AG09309 (cell line): ENCODE measurements at places on chromosomes 7 and 10.
A peak's percentile ranks its signal among the peaks of the same experiment; 100 is the strongest.

- peak; percentile 87 for DNase-seq
Measured at GRCh38 chr10:112461029-112461887, 14.2 kb downstream of the VTI1A start.

GRCh38 chr10:110735620-110736027 is 91.5 kb downstream of the RBM20 start:
- no peak for DNase-seq

DNA sequence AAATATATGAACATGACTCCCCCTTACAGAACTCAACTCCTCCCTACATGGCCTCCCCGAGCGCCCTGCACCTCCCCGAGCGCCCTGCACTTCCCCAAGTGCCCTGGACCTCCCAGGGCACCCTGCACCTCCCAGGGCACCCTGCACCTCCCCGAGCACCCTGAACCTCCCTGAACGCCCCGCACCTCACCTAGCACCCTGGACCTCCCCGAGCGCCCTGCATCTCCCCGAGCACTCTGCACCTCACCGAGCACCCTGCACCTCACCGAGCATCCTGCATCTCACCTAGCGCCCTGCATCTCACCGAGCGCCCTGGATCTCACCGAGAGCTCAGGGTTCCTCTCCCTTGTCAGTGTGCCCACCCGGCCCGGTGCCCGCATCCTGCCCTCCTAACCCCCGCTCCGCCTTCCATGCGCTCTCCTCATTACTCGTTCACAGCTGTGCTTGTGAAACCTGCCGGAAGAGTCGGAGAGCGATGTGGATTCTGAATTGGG is 134.3 kb downstream of the ACTR3B start:
- DNase-seq: no peak

DNA sequence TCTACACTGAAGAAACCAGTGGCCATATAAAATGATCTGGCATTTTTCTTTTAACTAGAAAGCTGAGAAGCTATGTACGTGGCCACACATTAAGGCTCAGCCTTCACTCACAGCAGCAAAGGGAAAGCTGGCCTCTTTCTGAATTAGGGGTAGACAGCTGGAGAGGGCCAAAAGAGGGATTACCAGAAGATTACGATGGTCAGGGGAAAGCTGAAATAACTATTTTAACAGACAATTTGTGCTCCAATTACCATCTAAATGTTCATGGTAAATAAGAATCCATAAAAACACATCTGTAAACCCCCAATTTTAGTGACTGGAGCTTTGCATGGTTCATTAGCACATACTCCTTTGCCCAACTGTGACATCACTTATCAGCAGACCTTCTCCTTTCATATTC is 314.3 kb downstream of the HPSE2 start:
- no peak for DNase-seq

DNA sequence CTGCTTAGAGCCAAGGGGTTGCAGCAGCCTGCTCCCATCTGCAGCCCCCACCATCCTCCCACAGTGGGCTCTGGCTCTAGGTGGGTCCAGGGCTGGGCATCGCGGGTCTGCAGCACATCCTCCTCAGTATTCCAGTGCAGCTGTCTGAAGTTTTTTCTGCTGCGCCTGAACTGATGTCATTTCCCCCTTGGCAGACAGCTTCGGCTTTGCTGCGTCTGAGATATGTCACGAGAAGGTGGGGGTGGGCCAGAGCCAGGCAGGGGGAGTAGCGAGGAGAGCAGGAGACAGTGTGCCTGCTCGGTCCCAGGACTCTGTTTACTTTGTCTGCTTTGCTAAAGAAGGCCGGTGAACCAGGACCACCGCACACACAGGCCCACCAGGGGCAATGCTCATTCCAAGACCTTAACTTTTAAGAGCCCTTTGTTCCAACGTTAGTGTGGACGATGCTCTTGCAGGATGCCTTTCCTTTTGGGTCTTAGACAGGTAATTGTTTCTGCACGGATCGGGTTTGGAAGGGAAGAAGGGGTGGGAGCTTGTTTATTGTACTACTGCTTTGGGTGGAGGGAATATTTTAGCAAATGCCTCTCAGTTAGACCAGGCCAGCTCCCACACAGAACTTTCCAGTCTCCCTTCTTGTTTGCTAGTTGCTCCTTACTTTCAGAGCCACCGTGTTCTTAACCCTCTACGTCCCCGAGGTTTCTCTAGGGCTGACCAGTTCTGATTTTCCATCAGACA is 32.4 kb downstream of the WBP1L start:
- DNase-seq: no peak

- no peak for DNase-seq
Measured at GRCh38 chr10:79045566-79046175, 23.1 kb upstream of the ZMIZ1 start.

DNA sequence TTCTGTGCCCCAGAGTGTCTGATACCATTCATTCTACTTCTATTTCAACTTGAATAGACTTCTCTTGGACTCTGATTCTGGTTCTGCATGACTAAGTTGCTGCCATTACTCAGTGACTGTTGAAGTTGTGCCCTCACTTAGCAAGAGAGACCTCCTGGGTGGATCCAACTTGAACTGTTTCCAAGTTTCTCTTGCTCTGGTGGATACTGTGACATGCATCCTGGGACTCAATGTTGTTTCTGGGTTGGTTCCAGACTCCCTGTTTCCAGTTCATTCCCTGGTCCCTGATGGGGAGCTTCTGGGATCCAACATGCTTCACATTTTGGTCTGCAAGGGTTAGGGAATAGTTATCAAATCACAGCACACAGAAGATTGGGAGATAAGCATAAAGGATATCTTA is 26.2 kb upstream of the PRPF18 start:
- DNase-seq: no peak

- DNase-seq: no peak
Measured at GRCh38 chr7:140391634-140392033, 6.7 kb downstream of the SLC37A3 start.

GRCh38 chr10:36185097-36185496 is 543.0 kb upstream of the FZD8 start:
- no peak for DNase-seq

- DNase-seq: no peak
Measured at GRCh38 chr7:91029688-91030087, 234.5 kb upstream of the FZD1 start.

GRCh38 chr7:51085034-51085692 is 231.4 kb downstream of the COBL start:
- DNase-seq: no peak

DNA sequence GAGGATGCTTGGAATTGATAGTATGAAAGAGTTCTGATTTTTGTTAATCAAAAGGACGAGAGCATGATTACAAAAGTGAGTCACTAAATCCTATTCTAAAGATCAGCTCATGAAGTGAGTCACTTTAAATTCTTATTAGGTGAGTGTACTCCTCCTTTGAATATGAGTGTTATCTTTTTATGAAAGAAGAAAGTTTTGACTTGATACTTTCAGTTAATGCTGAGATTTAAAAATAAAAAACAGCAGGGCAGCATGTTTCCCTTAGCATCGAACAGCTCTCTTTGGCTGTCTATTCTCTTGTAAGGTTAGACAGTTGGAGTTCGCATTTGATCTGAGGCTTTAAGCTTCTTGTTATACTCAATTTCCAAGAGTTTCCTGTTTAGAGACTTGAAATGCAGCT is 222.0 kb downstream of the TWIST1 start:
- DNase-seq: peak; percentile 32
